Islet precursor cell (in vitro differentiated cells): ENCODE measurements at places on chromosomes 5 and 9.

- DNase-seq, result no peak
These were observed 1.9 kb downstream of the GABRP start for GRCh38 chr5:170785416-170785815.

- no peak for DNase-seq
These were observed 33.5 kb downstream of the ELL2 start for GRCh38 chr5:95927927-95928723.

DNA sequence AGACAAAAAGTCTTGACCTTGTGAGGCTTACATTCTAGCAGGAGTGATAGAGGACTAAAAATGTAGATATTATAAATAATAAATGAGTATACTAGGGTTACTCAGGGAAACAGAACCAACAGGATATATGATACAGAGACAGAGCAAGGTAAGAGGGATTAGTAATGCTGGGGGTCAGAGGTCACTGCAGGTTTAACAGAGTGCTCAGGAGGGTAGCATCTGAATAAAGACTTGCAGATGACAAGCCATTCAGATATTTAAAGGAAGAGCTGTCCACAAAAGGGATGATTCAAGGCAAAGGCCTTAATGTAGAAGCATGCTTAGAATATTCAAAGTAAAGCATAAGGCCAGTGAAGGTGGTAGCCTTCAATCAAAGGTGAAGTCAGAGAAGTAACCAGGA lies 65.6 kb upstream of the SEMA6A start:
- DNase-seq, result no peak

DNA sequence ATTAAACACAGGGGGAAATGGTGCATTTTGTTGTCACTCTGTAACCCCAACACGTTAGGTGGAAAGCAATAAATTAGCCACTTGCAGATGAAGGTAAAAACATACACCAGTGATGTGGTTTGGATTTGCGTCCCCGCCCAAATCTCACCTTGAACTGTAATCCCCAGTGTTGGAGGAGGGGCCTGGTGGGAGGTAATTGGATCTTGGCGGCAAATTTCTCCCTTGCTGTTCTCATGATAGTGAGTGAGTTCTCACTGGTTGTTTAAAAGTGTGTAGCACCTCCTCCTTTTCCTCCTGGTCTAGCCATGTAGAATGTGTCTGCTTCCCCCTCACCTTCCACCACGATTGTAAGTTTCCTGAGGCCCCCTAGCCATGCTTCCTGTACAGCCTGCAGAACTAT lies 17.2 kb downstream of the EPB41L4A start:
- no peak for DNase-seq

DNA sequence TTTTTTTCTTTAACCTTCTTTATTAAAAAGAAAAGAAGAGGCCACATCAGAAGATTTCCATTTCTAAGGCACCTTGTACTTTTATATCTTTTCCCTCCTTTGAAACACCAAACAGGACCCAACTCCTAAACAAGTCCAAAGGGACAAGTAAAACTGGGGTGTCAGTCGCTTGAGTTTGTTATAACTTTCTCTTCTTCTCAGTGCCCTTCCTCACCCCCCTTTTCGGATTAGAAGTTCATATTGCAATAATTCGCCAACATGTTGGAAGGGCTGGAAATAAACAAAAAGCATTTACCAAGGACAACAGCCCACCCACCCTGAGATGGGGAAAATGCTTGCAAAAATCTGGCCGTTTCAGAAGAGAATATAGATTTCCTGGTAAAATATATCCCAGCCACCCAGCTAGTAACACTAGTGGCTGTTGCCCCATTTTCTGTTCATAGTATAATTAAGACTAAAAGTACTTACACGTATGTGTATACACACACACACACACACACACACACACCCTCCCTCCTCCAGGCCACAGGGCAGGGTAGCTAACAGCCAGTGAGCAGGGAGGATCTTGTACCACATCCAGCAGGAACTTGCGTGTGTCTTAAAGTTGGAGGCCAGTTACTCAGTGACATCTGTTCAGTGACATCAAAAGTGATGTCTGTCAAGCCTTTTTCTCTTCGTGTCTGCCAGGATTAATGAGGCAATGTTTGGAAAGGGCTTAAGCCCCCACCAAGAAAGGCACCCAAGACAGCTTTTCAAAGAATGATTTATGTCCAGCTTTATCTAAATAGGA lies 149.1 kb upstream of the KLF4 start:
- no peak for DNase-seq

GRCh38 chr5:112374818-112375217 lies 44.3 kb downstream of the EPB41L4A start:
- DNase-seq, result peak; percentile 45
